ENCODE measurements at places on chromosomes 16 and 17.

DNA sequence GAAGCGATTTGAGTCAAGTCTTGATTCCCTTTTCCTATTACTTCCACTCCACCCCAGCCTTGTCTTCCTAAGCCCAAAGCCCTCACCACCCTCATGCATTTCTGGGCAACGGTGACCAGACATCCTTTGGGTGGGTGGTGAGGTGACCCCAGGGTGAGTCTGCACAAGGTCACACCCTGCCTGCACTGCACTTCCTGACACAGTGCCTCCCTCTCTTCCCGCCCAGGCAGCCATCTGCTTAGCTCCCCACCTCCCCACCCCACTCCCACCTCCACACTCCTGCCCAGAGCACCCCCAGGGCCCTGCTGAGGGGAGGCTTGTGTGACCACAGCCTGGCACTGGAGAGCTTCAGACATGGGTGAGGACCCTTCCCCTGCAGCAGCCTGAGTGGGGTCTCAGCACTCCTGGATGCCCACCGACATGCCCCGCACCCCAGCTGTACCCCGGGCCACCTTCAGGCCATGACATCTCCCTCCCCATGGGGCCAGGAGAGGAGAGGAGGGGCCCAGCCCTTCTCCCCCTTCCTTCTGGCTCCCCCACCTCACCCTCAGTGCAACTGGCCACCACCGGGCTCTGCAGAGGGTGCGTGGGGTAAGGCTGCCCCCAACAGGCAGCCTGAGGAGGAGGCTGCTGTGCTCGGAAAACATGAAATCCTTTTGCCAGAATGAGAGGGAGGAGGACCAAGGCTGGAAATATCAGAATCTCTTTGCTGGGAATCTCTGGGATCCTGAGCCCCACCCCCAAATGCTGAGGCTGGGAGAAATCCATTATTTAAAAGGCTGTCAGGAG is 68.6 kb downstream of the CCT6B start:
- DNase-seq: no peak

DNA sequence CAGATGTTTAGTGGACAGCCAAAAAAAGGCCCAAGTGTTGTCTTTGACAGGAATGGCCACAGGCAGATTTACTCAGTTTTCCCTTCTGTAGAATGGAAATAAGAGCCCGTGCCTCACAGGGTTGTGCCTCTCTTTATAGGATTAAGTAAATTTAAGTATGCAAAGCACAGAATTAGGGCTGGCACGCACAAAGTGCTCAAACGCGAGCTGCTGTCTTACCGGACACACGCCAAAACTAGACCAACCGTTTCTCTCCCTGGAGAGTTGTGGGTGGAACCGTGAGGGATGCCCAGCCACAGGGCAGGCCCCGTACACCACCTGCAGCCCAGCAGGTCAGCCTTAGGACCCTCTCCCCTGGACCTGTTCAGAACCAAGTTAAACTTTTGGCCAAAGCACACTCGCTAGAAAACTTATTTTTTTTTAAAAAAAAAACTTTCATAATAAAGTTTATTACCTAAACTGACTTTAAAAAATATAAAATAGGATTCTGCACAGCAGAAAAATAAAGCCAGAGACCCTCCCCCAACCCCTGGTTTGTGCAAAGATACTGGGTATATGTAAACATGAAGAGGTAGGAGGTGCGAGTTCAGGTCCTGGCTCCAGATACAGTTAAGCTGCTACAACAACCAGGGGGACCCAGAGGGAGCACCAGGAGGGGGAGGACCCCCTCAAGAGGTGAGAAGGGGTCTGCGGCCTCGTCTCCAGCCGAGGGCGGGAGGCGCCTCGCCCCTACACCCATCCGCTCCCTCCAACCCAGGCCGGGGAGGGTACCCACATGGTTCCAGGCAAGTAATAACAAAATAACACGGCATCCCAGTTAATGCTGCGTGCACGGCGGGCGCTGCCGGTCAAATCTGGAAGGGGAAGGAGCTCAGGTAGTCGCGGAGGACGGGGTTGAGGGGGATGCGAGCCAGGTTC is 1.8 kb downstream of the SOCS1 start:
- DNase-seq: no peak

DNA sequence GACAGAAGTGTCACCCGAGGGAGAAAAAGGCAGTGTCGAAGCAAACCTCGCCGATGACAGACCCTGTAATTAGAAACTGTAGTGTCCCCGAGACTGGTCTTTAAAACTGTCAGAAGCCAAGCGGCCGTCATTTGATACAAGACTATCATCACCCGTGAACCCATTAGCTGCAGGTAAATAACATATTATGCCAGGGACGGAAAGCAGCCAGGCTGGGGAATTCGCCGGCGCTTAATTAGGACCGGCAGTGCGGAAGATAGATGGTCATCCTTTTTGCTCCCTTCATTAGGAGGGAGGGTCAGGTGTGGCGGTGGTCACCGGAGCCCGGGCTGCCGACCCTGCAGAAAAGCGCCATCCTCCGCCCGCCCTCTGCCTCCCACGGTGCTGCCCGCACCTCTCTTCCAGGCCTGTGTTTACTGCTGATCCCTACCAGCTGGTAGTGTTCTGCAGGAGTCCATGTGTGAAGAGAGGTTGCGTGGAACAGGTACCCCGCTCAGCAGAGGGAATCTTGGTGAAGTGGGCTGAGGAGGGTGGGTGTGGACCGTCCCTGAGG is 109.4 kb upstream of the GSE1 start:
- no peak for DNase-seq

- no peak for DNase-seq
These were observed 5.7 kb upstream of the DOC2B start for GRCh38 chr17:187130-187529.

DNA sequence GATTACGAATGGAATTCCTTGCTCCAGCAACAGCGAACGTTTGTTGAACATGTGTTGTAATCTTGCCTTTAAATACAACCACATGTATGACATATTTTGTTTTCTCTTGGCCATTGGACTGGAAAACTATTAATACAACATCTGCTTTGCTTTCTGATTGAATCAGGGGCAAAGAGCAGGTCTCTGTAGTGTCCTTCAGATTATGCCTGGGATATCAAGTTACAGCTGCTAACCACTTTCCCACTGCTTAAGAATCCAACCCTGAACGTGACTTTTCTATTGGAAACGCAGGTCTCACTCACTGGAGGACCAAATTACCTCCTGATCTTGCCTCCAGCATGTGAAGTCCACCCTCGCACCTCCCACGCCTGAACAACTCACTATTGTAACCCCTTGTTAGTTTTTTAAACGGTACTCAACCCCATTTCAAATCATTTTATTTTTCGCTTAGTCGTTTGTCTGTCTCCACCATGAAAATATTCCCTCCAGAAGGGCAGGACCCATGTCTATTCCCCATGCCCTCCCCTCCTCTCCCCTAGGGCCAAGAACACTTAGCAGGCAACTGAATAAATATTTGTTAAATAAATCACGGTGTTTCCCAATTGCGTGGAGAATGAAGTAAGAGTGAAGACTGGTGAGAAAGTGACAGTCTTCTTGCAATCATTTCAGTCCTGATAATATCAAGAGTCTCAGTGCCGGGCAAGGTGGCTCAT is 57.4 kb upstream of the MRTFB start:
- DNase-seq: no peak
